ENCODE measurements at places on chromosomes 12 and 14.

DNA sequence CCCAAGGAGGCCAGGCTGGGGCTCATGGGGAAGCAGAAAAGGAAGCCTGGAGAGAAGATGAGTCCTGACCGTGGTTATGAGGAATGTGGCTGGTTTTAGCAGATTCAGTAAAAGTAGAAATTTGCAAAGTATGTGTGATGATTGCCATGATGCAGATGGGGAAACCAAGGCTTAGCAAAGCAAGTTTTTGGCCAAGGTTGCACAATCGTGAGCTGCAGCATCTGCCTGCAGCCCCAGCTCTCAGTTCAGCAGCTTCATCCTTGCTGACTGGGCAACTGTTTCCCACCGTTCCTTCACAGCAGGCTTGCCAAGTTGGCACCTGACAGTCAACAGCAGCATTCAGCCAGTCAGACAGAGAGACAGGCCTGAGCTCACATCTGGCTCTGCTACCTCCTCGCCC is 656.7 kb downstream of the MED13L start:
- H3K27ac ChIP-seq: no peak overlapping the region
- H3K27me3 ChIP-seq: no peaks in the 10 kb centered on the region
- H3K4me3 ChIP-seq: no peak overlapping the region
- no peaks in the 10 kb centered on the region for H3K36me3 ChIP-seq

DNA sequence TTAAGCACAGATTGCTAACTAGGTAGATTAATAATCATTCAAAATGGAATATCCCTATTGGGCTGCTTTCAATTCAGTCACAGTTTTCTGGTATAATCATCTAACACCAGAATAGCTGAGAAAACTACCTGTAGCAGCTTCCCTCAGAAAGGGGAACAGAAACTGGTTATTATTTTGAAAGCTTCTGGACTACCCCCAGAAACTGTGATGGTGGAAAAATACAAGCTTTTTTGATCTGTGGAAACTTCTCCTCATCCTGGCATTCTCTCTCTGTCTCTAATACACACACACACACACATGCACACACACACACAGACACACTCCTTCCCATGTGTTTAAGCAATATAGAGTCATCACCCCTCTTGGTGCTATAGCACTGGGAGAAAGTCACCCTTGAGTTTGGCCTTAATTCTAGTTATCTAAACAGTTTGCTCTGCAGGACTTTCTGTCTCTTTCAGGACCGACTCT is 251.5 kb upstream of the LMO3 start:
- H3K36me3 ChIP-seq: no peaks in the 10 kb centered on the region
- no peak overlapping the region for H3K27ac ChIP-seq
- no peaks in the 10 kb centered on the region for H3K4me1 ChIP-seq
- no peak for DNase-seq
- no peaks in the 10 kb centered on the region for H3K27me3 ChIP-seq
- no peak overlapping the region for H3K4me3 ChIP-seq

DNA sequence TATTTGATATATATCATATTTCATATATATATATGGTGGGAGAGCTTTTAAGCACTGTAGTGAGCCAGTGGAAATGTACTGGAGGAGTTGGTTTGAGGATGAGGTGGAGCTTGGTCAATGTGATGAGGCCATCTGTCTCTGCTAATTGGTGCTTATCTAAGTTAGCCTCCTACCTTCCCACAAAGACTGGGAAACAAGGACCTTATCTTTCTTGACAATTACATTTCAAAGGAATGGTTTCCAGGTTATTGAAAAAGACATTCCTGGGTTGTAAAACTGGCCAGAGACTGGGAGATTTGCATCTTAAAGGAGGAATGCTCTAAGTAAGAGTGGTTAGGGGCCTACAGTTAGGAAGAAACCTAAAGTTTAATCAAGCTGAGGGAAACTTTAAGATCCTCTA is 212.8 kb upstream of the SYT1 start:
- no peaks in the 10 kb centered on the region for H3K36me3 ChIP-seq
- no peak for DNase-seq
- no peaks in the 10 kb centered on the region for H3K4me1 ChIP-seq
- H3K4me3 ChIP-seq: no peak overlapping the region
- no peak overlapping the region for H3K27ac ChIP-seq

DNA sequence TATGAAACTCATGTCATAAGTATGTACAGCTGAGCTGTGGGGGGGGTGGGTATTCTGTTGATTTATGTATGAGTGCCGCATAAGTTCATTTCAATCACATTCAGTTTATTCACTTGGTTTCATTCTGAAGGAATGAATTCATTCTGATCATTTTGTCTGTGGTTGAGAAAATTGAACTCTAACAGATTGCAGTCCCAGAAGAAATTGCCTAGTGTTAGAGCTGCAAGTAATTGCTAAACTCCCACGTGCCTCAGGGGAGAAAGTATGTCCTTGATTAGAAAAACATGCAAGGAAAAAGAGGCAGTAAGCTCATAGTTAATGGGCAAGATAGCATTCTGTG is 442.4 kb upstream of the MGAT4C start:
- H3K27ac ChIP-seq: no peak overlapping the region
- H3K4me1 ChIP-seq: no peaks in the 10 kb centered on the region
- DNase-seq: no peak
- no peaks in the 10 kb centered on the region for H3K27me3 ChIP-seq

GRCh38 chr14:70882776-70883492 is 24.3 kb upstream of the PCNX1 start:
- H3K27me3 ChIP-seq: no peaks in the 10 kb centered on the region
- H3K4me1 ChIP-seq: peaks cover 36% of the 10 kb centered on the region
- no peak overlapping the region for H3K4me3 ChIP-seq

- peak; percentile 40 for DNase-seq
- no peaks in the 10 kb centered on the region for H3K27me3 ChIP-seq
- no peaks in the 10 kb centered on the region for H3K36me3 ChIP-seq
- H3K27ac ChIP-seq: no peak overlapping the region
These were observed 93.1 kb upstream of the HIF1A start for GRCh38 chr14:61602003-61602732.
